Activated T-helper 17 cell treated with anti-CD3 and anti-CD28 coated beads, Interleukin-2, amount 50 U/mL, for 72 hours (primary cell): ENCODE measurements at places on chromosomes 5 and 9.

DNA sequence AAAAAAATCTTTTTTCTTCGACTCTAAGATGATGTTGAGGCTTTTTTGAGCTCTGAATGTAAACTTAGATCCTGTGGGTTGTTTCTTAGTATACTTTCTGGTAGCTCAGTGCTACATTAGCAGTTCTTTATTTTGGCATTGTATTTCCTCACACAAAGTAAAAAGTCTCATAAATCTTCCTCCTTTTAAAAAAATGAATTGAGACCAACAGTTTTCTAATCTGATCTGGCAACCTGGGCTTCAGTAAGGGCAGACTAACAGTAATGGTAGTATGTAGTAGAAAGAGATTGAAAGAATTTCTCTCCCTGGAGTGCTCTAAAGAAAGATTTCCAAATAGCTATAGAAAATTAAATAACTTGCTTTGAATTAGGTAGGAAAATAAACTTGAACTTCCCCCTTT lies 31.4 kb downstream of the ZCCHC7 start:
- no peak for ATAC-seq

DNA sequence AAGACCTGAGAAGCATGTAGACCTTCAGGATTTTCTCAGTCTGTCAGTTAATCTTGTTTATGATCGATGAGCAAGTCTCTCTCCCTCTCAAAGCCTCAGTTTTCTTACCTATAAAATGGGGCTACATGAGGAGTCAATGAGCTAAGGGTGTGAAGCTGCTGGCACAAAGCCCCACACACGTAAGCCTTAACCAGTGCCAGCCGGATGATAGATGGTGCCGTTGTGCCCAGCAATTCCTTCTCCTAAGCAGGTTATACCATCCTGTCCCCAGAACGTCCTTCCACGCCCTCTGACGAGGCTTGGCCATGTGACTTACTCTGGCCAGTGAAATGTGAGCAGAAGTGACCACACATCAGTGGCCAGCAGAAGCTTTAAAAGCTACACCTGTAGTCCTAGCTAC lies 179.0 kb downstream of the C9orf50 start:
- ATAC-seq: no peak

DNA sequence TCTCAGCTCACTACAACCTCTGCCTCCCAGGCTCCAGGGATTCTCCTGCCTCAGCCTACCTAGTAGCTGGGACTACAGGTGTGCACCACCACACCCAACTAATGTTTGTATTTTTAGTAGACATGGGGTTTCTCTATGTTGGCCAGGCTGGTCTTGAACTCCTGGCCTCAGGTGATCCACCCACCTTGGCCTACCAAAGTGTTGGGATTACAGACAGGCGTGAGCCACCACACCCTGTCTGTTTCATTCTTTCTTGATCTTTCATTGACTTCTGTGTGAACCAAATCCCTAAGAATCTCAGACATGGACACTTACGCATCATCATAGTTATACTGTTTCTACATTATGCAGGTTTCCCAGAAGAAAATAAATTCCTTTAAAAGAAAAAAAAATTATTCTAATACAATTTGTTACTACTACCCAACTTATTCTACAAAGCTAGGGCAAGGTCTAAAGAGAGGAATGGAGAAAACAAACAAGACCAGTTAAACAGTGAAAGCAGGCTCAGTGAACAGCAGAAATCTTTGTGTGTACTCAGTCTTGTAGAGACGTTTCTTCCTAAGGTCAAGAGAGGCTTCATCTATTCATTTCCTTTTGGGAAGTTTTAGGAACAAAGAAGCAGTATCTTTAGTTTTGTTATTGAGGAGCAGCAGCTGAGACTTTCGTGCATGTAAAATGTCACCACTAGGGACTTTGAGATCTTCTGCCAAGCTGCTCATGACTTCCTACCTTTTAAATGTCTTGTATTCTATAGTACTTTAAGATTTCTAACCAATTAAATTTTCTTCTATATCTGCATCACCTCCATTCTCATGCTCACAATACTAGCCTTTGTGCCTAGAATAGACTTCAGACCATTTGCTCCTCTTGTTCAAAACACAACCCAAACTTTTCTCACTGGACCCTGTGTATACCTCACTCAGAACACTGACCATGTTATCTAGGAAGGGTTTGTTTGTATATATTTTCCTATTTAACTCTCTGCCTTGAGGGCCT lies 5.6 kb upstream of the HMGCR start:
- ATAC-seq: no peak

DNA sequence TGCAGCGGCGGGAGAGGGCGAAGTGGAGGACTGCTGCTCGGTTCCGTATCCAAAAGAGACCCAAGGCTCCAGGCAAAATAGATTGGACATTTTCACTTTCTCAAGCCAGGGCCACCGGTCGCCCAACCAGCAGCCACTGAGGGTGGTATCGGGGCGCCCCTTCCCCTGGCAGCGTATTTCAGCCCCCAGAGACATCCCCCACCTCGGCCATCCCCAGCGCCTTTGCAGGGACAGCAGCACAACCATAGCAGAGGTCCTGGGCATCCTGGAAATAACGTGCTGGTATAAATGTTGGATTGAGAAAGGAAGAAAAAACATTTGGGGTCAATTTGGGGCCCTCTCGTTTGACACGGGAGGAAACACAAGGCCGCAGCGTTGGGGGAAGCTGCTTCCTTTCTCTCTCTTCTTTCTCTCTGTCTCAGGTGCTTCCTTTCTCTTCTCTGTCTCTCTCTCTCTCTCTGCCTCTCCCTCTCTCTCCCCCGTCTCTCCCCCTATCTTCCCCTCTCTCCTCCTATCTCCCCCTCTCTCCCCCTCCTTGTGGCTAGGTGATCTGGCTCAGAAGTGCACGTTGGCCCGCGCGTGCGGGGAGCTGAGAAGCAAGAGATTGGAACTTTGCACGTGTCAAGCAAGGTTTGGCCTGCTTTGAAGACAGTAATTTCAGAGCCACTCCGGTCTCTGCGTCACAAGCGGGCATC lies 624 bp upstream of the RETREG1 start:
- peak; percentile 10 for ATAC-seq

- peak; percentile 95 for ATAC-seq
These were observed 145.5 kb upstream of the MAP3K1 start for GRCh38 chr5:56669534-56670483.

DNA sequence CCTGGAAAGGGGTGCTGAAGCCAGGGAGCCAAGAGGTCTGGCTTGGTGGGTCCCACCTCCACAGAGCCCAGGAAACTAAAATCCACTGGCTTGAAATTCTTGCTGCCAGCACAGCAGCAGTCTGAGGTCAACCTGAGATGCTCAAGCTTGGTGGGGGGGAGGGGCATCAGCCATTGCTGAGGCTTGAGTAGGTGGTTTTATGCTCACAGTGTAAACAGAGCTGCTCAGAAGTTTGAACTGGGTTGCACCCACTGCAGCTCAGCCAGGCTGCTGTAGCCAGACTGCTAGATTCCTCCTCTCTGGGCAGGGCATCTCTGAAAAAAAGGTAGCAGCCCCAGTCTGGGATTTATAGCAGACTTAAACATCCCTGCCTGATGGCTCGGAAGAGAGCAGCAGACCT lies 55.5 kb upstream of the FBXL17 start:
- no peak for ATAC-seq

DNA sequence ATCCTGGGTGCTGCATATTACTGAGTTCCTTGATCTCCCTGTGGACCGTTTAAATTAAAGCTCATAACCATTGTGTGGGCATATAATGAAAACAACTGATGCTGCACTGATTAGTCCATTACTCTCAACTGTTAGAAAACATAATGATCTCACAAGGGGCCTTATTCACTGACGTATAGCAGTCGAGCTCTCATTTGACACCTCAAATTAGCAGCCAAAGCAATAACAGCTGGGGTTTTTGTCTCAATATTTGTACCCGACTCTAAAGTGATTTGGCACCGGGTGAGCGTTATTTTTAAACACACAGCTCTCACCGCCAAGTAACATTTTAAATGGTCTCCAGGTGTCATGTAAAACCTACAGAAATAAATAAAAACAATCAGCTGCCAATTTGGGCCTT lies 252.2 kb upstream of the PANK3 start:
- no peak for ATAC-seq

- peak; percentile 57 for ATAC-seq
These were observed 69.3 kb downstream of the MLLT3 start for GRCh38 chr9:20552874-20553557.

GRCh38 chr9:91148306-91148705 lies 213.4 kb downstream of the AUH start:
- no peak for ATAC-seq

GRCh38 chr5:161283296-161283695 lies 263.2 kb downstream of the GABRB2 start:
- no peak for ATAC-seq

DNA sequence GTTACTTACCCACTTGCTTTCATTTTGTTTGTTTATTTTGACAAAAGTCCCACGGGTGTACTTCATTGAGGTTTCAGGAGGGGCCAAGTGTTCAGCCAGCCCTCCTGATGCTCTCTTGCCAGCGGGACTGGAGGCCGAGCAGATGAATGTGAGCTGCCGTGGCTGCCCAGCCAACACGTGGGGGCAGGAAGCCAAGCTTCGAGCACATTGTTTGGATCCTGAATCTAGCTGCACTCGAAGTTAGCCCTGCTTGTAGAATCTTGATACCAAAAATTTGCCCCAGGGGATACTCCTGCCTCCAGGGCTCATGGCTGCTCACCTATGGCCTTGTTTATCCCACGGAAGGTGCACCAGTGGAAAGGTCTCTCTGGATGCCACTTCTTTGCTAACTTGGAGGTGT lies 49.3 kb downstream of the RASGEF1C start:
- ATAC-seq: no peak

DNA sequence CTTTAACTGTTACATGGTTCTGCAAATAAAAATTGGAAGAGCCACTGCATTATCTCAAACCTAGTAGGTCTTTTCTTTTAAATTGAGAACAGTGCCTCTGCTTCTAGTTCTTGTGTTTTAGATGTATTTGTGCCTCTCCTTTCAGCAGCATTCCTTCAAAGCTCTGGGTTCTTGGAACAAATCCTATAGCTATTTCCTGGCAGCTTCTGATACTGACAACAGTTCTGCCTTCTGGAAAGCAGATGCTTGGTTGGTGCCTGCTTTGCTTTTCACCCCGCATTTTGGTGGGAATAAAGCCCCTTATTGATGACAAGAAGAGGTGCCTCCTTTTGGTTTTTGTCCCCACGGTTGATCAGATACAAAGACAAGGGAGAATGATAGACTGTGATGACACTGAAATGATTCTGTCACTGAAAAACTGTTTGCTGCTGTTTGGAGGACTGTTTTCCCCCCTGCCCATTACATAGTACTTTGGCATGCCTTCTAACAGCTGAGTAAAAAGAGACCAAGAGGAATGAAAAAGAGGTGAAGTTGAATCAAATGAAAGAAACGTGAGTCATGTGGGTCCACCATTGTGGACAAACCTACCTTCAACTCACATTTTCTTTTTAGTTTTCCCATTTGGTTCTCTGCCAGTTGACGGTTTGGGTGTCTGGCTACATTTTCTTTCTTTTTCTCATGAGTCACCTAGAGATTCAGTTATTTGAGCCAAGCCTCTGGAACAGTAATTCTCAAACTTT lies 5.6 kb downstream of the PTCD2 start:
- no peak for ATAC-seq

DNA sequence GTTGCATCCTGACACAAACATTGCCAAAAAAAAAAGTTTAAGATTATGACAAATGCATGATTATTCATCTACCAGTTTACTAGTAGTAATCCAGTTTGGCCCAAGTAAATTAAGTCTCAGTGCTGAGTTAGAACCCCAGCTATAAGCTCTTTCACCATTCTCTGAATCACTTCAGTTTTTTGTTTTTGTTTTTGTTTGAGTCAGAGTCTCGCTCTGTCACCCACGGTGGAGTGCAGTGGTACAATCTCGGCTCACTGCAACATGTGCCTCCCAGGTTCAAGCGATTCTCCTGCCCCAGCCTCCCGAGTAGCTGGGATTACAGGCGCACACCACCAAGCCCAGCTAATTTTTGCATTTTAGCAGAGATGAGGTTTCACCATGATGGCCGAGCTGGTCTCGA lies 1.5 kb upstream of the PCYOX1L start:
- peak; percentile 32 for ATAC-seq

GRCh38 chr5:134267366-134268018 lies 41.6 kb upstream of the PPP2CA start:
- ATAC-seq: no peak

- ATAC-seq: no peak
These were observed 281.3 kb upstream of the IRX4 start for GRCh38 chr5:2163940-2164490.

GRCh38 chr9:71706176-71706575 lies 62.1 kb downstream of the CEMIP2 start:
- ATAC-seq: no peak

GRCh38 chr9:90343366-90343765 lies 299.3 kb downstream of the DIRAS2 start:
- ATAC-seq: no peak

DNA sequence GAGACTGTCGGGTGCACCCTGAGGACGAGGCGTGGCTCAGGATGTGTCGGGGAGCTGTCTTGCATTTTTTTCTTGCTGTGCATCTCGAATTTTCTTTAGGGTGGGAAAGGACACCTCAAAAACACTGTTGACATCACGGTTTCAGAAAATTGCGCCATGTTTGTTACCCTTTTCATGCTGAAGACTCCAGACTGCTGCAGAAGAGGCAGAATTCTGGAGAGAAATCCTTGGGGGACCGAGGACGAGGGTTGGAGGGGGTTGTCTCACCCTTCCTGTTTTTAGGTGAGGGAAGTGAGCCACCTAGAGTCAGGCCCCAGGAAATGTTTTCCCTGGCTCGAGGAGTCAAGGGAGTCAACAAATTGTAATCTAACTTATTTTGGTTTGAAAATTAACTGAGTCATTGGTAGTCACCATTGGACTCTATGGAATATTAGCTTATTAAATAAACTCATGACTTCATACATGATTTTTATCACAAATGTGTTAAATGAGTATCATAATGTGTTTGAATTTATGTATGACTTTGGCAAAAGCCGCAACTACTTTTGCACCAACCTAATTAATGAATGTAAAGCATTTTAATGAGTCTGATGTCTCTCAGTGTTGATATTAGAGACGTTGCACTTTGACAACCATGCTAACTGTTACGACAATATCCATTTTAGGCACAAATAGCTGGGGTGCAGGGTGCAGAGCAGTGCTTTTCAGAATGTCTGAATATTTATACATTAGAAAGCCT lies 724 bp upstream of the LYSMD3 start:
- peak; percentile 64 for ATAC-seq

DNA sequence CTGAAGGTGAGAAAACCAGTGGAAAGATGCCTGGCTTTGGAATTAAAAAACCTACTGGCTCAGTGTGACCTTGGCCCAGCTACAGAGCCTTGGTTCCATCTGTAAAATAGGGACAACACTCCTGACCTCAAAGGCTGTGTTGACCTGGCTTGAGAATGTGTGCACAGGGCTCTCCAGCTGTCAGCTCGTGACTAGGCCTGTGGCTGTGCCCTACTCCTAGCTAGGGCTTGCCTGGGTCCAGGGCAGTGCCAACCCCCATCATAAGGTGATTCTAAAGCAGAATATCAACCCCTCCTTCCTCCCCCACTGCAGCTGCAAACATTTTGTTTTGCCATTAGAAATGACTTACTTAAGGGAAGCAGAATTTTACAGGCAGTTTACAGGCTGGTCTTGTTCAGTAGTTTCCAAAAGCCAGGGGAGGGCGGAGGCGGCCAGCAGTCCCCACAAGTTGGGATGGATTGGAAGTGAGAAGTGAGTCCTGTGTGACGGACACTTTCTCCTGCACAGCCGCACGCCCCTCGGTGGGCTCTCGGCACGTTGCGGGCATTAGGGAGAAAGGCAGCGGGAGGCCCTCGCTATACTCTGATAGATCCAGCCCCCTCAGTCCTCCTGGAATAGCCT lies 7.3 kb downstream of the PITX1 start:
- no peak for ATAC-seq
